ENCODE measurements at places on chromosomes 12 and 14.

- no peak for DNase-seq
Observed at GRCh38 chr12:106997916-106998315, 11.0 kb upstream of the MTERF2 start.

DNA sequence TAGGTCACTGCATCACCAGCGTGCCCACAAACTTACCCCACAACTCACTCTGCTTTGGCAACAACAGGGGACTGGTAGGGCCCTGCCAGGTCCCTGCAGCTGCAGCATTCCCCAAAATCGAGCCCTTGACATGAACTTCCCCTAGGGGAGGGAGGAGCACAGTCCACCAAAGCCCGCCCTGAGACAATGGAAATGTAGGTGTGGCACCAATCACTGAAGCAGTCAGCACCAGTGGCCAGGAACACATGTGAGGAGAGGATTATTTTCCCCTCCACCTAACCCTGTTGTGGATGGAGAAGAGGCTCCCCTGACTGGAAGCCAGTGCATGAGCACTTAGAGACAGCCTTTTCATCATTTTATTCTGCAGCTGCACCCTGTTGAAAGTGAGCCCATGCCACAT is 573.8 kb downstream of the SOX5 start:
- no peak for DNase-seq

- DNase-seq, result no peak
Observed at GRCh38 chr14:79436335-79436734, 775.0 kb downstream of the DIO2 start.

- no peak for DNase-seq
Observed at GRCh38 chr12:110344657-110345056, 58.9 kb downstream of the ANAPC7 start.

DNA sequence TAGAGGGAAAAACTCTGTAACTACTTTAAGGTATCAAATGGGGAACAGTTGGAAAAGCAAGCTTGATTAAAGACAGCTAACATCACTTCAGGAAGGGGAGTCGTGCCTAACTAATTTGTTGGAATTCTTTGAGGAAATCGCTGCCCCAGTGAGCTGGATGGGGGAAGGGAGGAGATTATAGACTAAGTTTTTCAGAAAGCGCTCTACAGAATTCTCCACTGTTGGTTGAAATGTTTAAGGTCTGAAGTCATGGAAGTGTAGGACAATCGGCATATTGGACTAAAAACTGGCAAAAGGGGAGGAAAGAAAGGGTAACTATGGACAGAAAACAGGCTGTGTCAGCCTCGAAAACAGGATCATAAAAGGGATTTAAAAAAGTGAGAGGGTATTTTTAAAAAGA is 229.9 kb upstream of the HMGA2 start:
- DNase-seq, result peak; percentile 62

GRCh38 chr14:74596741-74597450 is 15.1 kb downstream of the LTBP2 start:
- DNase-seq, result no peak

DNA sequence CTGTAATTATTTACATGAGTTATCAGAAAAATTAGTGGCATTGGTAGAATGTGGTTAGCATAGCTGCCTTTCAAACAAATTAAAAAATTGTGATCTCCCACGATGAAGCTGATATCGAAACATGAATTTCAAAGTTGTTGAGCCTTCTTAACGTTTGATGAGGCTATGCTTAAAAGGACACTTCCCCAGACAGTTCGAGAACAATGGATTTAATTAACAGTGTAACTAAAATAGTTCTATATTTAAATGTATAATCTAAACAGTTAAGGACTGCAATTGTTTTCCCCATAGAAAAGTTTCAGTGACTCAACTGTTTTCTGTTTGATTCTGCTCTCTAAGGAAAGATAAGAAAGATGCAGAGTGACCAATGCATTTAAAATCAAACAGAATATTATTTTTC is 1.6 kb downstream of the CLEC2B start:
- no peak for DNase-seq

GRCh38 chr12:98419795-98420404 is 95.5 kb upstream of the TMPO start:
- no peak for DNase-seq

DNA sequence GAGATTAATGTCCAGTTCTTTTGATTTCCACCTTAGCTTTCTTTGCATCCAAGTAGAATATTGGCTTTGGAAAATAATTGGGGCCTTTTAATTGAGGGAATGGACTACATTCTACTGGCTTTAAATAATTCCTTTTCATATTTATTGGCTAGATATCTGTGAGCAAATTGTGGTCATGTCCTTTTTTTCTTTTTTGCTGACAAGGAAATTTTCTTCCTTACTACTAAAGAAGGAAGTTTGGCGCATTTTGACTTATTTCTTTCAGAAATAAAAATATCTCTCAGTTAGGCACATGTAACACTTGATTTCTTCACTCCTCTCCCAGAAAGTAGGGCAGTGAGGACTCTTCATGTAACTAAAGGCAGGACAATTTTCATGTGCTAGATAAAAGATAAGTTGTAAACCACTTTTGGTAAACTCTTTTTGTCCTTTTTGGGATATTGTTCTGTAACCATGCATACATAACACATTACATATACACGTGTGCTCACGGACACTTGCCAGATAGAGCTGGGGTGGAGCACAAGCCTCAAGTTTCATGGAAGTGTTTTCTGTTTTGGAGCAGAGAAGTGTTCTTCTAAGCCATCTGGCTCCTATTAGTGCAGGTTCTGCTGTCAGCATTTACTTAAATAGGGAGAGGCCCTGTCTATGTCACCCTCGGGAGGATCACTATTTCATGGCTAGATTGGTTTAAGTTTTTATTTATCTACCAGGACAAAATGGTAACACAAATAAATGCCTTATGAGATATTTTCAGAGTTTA is 85.1 kb upstream of the LRIG3 start:
- no peak for DNase-seq

- no peak for DNase-seq
Observed at GRCh38 chr12:46187023-46187422, 81.8 kb downstream of the SLC38A1 start.

- DNase-seq, result no peak
Observed at GRCh38 chr12:16594797-16595196, 11.2 kb downstream of the LMO3 start.

DNA sequence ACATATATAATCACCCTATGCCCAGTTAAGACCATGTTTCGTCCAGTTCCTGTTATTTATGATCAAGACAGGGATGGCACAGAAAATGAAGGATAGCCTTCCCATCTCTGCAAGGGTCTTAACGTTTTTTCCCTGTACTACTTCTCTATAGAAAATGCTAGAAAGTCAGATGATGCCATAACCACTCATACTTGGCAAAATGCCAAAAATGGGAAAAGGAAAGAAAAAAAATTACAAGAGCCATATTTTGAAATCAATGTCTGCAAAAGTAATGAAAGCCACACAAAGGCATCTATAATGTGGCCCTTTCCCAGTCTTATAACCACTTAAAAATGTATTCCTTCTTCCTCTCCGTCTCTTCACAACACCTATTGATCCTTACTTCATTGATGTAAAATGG is 1.8 kb upstream of the MYL6B start:
- DNase-seq, result no peak

- DNase-seq, result no peak
Observed at GRCh38 chr12:71683633-71684032, 2.2 kb upstream of the TMEM19 start.

DNA sequence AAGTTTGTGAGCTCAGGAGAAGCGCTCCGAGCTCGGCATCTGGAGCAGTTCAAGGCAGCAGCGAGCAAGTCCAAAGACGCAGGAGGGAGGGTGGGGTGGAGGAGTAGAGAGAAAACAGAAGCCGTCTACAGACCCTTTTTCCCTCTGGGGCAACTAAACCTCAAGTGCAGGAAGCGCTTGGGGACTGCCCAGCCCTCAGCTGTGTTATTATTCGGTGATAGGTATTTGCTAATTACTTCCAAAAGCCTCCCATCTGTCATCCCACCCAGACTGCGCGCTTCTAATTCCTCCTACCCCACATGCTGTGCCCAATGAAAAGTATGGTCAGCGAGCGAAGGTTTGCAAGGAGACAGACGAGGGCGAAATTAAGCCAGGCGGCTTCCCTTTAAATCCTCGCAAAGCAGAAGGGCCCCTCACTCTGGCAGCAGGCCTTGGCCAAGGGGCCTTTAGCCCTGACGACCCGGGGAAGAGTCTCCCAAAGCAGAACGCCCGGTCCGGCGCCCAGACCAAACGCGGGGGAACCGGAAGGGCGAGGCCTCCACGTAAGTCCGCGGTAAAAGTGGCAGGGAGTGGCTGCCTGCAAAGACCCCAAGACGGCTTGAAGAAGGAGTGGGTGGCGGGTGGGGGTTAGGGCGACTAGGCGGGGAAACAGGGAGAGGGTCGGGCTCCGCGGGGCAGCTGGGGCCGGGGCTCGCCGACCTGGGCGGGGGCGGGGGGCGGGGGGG is 507 bp upstream of the CD9 start:
- DNase-seq, result peak; percentile 80

- no peak for DNase-seq
Observed at GRCh38 chr14:25267186-25267585, 217.2 kb upstream of the STXBP6 start.

DNA sequence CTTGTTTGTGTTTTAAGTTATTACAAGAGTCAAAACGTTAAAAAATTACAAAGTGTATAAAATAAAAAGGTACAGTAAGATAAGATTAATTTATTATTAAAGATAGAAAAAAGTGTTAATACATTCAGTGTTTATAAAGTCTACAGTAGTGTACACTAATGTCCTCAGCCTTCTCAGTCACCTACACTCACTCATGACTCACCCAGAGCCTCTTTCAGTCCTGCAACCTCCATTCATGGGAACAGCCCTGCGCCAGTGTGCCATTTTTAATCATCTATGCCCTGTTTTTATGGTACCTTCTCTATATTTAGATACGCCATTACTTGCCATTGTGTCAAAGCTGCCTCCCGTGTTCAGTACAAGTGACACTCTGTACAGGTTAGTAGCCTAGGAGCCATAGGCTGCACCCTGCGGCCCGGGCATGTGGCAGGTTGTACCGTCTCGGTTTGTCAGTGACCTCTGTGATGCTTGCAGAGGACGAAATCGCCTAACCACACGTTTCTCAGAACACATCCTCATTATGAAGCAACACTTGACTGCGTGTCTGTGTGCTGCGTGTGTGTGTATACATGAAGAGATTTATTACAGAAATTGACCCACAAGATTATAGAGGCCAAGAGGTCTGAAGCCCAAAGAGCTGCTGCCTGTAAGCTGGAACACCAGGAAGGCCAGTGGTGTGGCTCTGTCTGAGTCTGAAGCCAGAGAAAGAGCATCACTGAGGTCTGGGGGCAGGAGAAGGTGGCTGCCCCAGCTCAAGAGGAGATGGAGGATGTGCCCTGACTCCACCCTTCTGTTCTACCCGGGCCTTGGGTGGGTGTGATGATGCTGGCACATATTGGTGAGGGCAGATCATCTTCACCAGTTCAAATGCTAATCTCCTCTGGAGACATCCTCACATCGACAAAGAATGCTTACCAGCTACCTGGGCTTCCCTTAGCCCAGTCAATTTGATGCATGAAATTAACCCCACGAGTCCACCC is 116.6 kb upstream of the C14orf180 start:
- DNase-seq, result no peak

DNA sequence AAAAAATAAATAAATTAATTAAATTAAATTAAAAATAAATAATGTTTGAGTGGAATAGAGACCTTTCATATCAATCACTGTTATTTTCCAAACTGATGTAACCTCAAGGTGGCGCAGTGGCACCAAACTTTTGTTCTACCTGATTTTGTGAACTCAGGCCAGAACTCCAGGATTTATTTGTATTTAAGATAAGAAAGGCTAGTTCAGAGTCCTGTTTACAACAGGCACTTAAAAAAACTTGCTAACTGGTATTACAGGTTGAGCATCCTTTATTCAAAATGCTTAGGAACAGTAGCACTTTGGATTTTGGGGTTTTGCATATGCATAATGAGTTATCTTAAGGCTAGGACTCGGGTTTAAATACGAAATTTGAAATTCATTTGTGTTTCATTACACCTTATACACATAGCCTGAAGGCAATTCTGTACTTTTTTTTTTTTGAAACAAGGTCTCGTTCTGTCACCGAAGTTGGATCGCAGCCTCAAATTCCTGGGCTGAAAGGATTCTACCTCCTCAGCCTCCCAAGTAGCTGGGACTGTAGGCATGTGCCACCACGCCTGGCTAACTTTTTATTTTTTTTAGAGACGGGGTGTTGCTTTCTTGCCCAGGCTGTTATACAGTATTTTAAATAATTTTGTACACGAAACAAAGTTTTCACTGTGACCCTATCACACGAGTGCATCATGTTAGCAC is 32.4 kb downstream of the YY1 start:
- no peak for DNase-seq

- peak; percentile 90 for DNase-seq
Observed at GRCh38 chr14:67674139-67674479, 323 bp downstream of the VTI1B start.

DNA sequence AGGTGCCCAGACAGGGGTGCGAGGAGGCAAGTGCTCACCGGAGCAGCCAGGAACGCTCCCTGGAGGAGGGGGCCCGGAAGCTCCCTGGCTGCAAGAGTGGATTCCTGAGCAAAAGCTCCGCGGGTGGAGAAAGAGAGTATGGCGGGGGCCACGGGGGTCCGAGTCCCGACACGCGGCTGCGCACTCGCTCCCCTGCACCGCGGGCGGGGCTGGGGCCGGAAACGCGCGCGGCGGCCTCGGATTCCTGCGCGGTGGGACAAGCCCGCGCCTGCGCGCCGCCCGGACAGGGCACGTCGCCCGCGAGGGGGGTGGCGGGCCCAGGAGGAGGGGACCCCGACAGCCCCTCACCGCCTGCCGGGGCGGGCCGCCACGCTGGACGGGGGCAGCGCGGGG is 27.8 kb upstream of the GPR132 start:
- DNase-seq, result peak; percentile 67

- no peak for DNase-seq
Observed at GRCh38 chr12:25585021-25585523, 32.0 kb upstream of the LMNTD1 start.

- DNase-seq, result no peak
Observed at GRCh38 chr12:98751580-98752115, 106.6 kb downstream of the APAF1 start.

DNA sequence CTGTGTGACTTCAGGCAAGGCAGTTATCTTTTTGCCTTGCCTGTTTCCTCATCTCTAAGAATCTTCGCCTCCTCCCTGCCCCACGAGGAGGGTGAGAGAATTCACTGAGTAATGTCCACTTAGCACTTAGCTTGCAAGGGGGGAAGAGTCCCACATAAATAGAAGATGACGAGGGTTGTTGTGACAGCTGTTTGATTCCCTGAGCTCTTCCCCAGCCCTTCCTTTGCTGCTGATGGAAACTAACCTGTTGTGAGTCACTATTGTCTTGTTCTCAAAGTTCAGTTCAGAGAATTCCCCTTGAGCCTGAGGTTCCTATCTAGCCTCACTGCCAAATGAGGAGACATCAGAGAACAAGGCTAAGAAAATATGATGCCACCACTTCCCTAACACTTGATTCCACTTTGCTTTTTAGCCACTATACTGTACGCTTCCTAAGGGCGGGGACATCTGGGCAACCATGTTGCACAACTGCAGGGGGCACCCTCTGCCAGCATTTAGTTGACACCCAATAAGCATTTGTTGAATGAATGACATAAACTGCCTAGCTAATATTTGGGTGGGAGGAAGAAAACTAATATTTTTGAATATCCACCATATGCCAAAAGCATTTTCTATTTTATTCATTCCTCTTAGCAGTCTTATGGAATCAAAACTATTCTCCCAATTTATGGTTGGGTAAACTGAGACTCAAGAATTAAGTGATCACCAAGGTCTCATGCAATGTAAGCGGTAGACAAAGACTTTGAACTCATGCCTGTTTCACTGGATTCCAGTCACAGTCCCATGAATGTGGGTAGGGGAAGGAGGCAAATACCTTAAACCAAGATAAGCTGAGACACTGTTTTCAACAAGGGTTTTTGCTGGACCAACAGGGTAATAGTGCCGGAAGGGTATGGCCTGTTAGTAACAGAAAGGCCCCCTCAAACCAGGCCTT is 77.6 kb downstream of the ZFP36L1 start:
- DNase-seq, result no peak

- no peak for DNase-seq
Observed at GRCh38 chr12:6644257-6644596, 3.0 kb downstream of the ACRBP start.
